ENCODE measurements at places on chromosomes 1 and 21.
A peak's percentile ranks its signal among the peaks of the same experiment; 100 is the strongest.

GRCh38 chr1:43453442-43454269 is at the start of gene HYI:
TSS of gene HYI (minus strand) at chr1:43453931. CDS start at chr1:43453793, 138 bp downstream.
- DNase-seq = peak; percentile 69

GRCh38 chr1:74465193-74465681 is 47.2 kb downstream of the LRRC53 start:
- DNase-seq = no peak

DNA sequence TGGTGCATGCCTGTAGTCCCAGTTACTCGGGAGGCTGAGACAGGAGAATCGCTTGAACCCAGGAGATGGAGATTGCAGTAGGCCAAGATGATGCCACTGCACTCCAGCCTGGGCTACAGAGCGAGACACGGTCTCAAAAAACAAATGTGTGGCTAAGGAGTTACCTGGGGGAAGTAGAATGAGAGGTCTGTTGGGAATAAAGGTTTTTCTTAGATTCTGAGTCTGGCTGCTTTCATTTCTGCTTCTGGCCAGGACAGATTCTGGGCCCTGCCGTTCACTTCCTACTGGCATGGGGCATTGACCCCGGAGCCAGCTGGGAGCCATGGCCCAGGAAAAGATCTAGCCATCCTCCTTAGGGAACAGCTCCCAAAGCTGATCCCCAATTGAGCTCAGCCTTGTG is 420 bp upstream of the DCDC2B start:
- no peak for DNase-seq

GRCh38 chr1:16716691-16717335 is 23.5 kb upstream of the RNU1-4 start:
- no peak for DNase-seq

DNA sequence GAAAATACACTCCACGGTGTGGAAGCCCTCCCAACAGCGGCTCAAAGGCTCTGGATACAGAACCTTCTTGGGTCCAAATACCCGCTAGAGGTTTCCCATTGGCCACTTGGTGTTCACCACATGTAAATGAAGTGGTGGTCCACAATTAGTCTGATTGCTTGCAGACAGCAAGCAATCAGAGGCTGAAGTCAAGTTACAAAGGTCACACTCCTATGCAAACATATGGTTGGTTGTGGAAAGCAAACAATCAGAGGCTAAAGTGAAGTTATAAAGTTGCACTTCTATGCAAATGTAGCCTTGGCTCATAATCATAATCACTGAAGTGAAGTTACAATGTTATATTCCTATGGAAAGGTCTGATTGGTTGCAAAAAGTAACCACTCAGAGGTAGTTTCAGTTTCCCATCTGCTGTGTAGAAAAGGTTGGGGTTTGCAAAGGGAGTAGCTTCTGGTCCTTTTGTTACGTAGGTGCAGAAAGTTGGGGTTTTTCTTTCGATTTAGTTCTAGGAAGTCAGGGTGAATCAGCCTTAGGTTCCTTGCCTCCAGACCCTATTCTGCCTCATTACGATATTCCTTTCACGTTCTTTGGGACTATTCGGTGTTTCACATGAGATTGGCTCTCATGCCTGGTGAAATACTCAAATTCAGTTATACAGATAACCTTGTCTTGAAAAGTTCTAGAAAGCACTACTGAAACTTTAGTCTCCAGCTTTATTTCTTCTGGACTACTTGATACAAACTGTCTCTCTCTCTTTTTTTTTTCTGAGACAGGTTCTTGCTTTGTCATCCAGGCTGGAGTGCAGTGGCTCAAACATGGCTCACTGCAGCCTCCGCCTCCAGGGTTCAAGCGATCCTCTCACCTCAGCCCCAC is 36.7 kb upstream of the MTF2 start:
- DNase-seq = peak; percentile 79

- no peak for DNase-seq
These were observed 39.8 kb upstream of the ZBTB18 start for GRCh38 chr1:244011271-244011670.

GRCh38 chr1:145863282-145864018 is 4.6 kb upstream of the PIAS3 start:
- no peak for DNase-seq

- no peak for DNase-seq
These were observed 146.4 kb upstream of the ATP1B1 start for GRCh38 chr1:168960114-168960513.

DNA sequence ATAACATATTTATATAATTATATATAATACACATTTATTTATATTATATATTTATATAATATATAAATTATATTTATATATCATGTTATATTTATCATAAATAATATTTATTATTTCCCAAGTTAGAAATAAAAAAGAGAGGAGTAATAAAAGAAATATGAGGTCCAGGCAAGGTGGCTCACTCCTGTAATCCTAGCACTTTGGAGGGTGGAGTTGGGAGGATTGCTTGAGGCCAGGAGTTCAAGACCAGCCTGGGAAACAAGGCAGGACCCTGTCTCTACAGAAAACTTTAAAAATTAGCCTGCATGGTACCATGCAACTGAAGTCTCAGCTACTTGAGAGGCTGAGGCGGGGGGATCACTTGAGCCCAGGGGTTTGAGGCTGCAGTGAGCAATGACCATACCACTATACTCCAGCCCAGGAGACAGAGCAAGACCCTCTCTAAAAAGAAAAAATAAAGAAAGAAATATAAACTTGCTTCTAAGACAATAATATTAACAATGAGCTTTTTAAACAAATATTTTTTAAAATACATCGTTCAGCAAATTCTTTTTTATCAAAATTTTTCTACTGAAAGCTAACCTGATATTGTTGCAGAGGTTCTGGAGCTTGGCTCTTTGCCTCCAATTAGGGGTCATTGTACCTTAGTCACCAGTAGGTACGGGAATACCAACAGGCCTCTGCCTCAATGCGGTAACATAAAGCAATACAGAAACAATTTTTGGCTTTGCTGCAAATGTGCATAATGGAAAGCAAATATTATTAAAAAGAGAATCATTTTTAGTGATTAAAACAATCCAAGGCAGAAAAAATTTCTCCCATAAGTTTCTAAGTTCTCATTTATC is 290.0 kb downstream of the SETD4 start:
- no peak for DNase-seq

GRCh38 chr1:6331543-6332273 is 61.9 kb downstream of the ACOT7 start:
- DNase-seq = no peak

GRCh38 chr1:54955359-54955758 is 25.1 kb upstream of the TMEM61 start:
- DNase-seq = no peak

GRCh38 chr1:183179033-183179432 is 7.0 kb upstream of the LAMC2 start:
- DNase-seq = no peak

All from central memory CD4-positive, alpha-beta T cell (primary cell).